ENCODE measurements at places on chromosomes 6 and 20.

DNA sequence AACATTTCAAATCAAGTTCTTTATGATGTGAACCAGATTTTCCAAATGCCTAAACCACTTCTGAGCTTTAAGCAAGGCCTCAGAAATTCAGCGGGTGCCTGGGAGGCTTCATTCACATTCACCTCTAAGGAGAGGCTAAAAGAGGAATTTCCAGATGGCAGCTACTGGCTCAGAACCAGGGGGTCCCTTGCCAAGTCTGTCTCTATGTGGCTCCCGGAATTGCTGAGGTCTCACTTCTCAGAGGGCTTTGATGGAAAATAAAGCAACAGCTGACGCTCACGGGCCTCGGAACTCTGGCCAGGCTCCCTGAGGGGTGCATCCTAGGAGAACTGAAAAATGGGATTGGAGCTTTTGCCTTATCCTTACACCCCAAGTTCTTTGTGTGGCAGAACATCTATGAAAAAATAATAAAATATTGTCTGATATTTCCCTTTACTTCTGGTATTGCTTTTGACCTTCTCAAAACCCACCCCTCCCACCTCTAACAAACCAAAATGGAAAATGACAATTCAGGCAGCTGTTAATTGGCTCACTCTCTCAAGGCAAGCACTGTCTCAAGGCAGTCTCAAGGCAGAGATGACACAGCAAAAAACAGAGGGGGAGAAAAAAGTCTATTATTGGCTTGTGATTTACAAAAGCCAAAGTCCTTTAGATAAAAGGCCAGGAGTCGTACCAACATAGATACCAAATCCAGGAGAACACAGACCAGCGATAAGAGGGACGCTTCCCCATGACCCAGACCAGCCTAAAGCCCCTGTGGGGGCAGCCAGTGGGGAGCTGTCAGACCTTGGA is 21.8 kb upstream of the LRRN4 start:
- DNase-seq: no peak

GRCh38 chr6:1786455-1787453 is 177.0 kb downstream of the FOXC1 start:
- DNase-seq: no peak

DNA sequence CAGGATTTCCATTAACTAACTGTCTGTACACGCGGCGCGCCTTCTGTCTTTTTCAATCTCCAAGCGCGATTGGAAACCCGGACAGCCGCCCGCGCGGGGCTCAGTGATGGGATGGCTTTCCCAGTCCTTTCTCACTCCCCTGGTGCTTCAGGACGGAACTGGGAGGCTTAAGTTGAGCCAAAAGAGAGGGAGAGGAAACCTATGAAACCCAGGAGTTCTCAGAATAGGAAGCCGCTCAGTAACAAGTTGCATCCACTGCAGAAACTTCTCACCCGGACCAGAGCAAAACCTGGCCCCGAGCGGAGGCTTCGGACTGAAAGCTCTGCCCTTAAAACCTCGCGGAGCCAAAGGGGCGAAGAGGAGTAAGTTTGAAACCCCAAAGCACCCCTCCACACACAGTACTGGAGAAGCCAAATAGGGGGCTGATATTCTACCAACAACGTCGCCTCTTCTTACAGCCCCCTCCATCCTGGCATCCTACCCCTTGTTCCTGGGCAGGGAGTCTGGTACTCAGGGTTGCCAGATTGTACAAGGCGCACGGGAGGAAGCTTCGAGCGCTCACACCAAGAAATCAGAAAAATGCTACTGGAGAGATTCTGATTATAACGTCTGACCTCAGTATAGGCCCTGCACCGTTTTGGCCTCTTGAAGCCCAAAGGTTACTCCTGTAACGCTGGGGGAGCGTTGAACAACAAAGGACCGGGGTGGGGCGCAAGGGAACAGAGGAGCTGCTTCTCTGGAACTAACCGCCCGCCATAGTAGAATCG is 906 bp upstream of the COL12A1 start:
- DNase-seq: no peak

DNA sequence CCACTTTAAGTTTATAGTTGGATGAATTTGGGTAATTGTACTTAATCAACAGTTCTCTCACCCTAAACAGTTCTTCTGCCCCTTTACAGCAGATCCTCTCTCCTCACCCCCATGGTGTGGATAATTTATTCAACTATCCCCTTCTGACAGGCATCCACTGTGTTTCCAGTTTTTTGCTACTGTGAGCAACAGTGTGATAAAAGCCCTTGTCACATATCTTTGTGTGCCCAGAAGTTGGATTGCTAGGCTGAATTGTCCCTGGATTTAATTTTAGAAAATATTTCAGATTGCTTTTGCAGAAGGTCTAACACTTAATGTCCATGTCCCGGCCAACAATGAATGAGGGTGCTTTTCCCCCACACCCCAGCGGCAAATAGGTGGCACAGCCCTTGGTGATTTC is 30.5 kb upstream of the SCUBE3 start:
- no peak for DNase-seq

GRCh38 chr20:35409542-35409941 is 2.2 kb downstream of the UQCC1 start:
- no peak for DNase-seq

GRCh38 chr6:109527989-109528388 is 45.0 kb upstream of the ZBTB24 start:
- DNase-seq: no peak

DNA sequence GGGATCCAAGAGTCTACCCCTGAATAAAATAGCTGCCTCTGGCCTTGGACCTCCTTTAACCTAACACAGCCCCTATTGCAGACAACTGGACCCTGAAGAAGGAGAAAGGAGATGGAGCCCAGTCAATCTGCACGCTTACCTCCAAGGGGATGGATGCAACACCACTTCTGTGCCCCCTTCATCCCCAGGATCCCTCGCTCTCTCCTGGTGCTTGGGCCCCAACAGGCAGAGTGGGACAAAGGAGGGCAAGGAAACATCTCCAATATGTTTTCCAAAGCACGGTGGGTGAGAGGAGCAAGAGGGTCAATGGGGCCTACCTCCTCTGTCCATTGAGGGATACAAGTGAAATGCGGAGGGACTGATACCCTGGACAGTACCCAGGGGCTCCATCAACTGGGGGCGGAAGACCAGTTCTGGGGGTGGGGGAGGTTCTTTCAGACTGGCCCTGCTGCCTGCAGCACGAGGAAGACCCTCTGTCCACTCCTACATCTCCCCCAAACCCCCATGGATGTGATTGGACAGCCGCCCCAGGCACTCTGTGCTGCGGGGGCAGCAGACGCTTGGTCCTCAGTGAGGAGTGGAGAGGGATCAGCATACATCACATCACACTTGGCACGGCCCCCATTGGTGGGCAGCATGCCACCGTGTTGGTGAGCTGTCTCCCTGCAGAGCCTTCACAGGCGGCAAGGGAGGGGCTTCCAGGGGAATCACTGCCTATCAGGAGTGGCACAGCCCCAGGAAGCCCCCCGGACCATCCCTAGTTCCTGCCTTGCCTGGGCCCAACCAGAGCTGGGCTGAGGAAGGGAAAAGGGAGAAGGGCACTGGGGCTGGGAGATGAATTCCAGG is 70.6 kb downstream of the MRPL14 start:
- DNase-seq: no peak

- no peak for DNase-seq
Measured at GRCh38 chr20:64098471-64099013, 8.8 kb downstream of the NPBWR2 start.

All from stimulated activated CD8-positive, alpha-beta memory T cell treated with anti-CD3 and anti-CD28 coated beads, Interleukin-12 subunit alpha, Interleukin-12 subunit beta, amount 100 ng/mL, for 4 hours (primary cell).